ENCODE measurements at places on chromosomes 6 and 20.

GRCh38 chr6:53829698-53830221 is 35.0 kb downstream of the LRRC1 start:
- no peak for DNase-seq

DNA sequence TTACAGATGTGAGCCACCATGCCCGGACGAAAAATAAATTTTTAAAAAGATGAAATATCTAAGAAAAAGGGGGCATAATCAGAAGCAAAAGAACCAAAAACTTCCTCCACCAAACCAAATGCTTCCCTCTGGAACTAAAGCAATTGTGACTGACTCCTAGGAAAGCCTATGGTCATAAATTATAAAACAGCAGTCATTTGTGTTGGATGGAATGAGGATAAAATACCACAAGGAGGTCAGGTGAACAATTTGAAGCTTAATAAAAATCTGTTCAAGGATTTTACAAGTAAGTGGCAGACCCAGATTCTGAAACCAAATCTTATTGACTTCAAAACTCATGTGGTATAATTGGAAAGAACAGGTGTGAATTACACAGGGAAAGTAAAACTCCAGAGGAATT is 114.5 kb downstream of the KIF13A start:
- no peak for DNase-seq

DNA sequence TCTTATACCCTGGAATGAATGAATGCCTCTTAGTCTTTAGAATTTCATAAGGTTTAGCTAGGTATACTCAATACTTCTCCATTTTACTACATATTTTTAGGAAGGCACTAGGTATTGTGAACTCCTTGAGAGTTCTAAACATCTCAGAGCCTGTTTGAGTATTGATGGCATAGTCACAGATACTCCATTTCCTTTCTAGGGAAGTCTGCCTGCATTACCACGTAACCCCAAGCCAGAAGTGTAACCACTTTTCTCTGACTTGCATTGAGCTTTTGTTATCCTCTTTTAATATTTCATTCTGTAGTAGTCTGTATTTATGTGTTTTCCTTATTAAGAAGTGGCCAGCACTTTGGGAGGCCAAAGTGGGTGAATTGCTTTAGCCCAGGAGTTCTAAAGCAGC is 12.2 kb downstream of the TOP1 start:
- no peak for DNase-seq

- DNase-seq = no peak
Observed at GRCh38 chr6:3648724-3649123, 102.8 kb downstream of the PXDC1 start.

DNA sequence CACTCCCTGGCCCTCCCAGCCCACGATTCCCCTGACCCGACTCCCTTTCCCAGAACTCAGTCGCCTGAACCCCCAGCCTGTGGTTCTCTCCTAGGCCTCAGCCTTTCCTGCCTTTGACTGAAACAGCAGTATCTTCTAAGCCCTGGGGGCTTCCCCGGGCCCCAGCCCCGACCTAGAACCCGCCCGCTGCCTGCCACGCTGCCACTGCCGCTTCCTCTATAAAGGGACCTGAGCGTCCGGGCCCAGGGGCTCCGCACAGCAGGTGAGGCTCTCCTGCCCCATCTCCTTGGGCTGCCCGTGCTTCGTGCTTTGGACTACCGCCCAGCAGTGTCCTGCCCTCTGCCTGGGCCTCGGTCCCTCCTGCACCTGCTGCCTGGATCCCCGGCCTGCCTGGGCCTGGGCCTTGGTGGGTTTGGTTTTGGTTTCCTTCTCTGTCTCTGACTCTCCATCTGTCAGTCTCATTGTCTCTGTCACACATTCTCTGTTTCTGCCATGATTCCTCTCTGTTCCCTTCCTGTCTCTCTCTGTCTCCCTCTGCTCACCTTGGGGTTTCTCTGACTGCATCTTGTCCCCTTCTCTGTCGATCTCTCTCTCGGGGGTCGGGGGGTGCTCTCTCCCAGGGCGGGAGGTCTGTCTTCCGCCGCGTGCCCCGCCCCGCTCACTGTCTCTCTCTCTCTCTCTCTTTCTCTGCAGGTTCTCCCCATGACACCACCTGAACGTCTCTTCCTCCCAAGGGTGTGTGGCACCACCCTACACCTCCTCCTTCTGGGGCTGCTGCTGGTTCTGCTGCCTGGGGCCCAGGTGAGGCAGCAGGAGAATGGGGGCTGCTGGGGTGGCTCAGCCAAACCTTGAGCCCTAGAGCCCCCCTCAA is at the start of gene LTA:
Gene LTA (plus strand): TSS at position 249 of the 871 bp plus-strand sequence. CDS start 454 bp downstream, at position 703.
- DNase-seq = peak; percentile 64

GRCh38 chr20:4047614-4048013 is 32.3 kb upstream of the RNF24 start:
- DNase-seq = no peak

DNA sequence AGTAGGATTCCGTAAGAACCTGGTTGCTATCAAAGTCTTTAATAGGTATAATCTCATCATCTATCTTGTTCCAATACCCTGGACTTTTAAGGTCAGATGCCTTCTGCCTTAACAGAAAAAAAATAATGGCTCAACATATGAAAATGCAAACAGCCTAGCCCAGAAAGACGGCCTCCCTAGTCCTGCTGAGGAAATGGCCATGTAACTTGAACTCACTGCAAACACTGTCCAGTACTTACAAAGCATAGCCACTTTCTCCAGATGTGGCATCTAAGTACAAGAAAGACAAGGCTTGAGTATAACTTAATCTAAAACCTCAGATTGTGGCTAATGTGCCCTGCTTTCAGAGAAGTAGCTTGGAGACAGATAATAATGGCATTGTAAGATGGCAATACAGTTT is 26.5 kb downstream of the FASTKD5 start:
- no peak for DNase-seq

- no peak for DNase-seq
Observed at GRCh38 chr6:159203304-159204005, 34.3 kb downstream of the FNDC1 start.

- no peak for DNase-seq
Observed at GRCh38 chr6:110432285-110432900, 17.0 kb upstream of the DDO start.

- no peak for DNase-seq
Observed at GRCh38 chr20:48193627-48194425, 408.5 kb upstream of the SULF2 start.

DNA sequence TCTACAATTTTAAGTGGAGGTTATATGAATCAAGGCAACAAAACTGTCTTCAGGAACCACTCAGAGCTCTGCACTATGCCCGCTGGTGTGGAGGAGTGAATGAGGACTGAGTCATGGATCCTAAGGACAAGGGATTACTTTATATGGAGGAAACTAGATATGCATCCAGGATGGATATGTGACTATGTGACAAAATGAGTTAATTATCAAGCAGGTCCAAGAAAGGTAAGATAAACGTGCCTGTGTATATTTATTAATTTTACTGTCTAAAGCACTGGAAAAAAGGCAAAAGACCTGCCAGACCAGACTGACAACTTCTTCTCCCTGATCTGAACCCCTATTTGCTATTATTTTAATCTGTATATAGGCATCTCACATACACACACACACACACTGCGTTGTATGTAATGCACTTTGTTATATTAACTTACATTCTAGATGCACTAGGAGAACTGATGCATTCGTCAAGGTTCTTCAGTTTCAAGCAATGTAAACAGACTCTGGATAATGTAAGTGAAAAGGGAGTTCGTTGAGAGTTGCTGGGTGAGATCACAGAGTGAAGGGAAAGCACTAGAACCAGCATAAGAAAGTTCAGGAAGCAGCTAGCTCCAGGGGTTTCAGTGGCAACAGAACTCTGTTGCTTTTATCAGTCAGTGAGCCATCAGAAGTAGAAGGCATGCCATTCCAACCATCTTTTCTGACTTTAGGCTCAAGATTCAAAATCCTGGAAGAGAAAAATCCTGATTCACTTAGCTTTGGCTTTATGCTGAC is 26.4 kb upstream of the ADGRG6 start:
- DNase-seq = no peak

GRCh38 chr6:134741200-134741536 is 208.7 kb downstream of the ALDH8A1 start:
- no peak for DNase-seq

DNA sequence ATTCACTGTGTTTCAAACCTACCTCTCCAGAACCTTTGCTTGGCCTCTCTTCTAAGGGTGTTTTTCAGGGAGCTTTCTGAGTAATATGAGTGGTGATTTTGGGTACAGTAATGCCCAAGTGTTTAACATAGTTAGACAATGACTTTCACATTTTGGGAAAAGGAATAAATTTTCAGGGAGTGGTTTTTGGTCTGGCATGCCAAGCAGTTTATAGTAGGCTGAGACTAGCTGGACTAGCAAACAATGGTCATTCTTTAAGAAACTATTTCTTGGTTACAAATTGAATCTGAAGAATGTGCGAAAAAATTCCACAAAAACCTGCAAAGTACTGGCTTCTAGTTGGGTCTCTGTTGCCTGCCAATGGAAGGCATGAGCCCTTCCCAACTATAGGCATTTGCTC is 15.4 kb downstream of the FNDC1 start:
- DNase-seq = no peak

- no peak for DNase-seq
Observed at GRCh38 chr6:106066989-106067388, 19.1 kb upstream of the PRDM1 start.

- no peak for DNase-seq
Observed at GRCh38 chr6:124881898-124882578, 80.2 kb upstream of the RNF217 start.

DNA sequence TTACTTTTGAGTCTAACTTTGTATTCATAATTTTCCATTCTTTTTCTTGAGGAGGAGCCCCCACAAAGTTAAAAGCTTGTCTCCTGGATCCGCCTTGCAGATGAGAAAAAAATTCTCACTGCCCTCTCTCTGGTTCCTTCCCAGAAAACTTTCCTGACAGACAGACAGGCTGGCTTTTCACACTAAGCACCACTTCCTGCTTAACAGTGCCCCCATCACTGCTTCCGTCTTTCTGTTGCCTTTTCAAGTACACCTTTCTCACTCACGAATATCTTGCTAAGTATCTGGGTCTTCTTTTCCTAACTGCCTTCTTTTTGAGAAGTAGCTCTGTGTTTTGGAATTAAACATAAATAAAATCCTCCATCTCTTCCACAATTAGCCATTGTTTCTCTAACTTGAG is 19.8 kb upstream of the LMBRD1 start:
- no peak for DNase-seq

DNA sequence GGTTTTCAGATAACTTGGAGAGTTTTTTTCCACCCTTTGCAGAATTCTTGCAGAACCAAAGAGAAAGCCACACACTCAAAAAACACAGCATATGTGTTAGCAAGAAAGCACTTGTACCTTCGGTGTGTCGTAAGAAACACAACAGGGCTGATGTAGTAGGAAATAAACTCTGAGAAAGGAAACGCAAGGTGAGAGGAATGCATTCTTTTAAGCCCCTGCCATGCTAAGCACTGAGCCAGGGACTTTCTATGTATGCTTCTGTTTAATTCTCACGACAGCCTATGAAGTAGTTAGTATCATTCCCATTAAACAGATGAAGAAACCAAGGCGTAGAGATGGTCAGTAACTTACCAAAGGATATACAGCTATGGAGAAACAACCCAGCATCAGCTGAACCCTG is 23.1 kb downstream of the NEDD9 start:
- DNase-seq = no peak

GRCh38 chr6:155142168-155143028 is 121.4 kb upstream of the CLDN20 start:
- DNase-seq = no peak

GRCh38 chr6:11036977-11037430 is 7.1 kb downstream of the ELOVL2 start:
- DNase-seq = no peak

- no peak for DNase-seq
Observed at GRCh38 chr6:32108094-32108627, 977 bp downstream of the TNXB start.

Data from T follicular helper cell (primary cell).